ENCODE measurements at places on chromosomes 5 and 9.

DNA sequence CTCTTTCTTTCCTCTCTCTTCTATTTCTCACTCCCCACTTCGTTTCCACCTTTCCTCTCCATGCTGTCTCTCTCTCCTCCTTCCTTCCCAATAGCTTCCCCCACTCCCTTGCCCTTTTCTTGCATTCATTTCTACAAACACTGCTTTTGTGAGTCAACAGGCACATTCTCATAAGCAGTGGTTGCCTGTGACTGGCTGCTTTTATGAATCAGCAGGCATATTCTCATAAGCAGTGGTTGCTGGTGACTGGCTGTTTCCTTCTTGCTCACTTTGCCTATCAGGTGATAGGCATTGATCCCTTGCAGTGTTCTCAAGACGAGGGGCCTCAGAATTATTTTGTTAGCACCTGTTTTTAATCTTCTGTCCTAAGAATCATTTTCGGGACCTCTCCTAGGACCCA, 116.1 kb upstream of the ACTBL2 start:
- DNase-seq = peak; percentile 83

DNA sequence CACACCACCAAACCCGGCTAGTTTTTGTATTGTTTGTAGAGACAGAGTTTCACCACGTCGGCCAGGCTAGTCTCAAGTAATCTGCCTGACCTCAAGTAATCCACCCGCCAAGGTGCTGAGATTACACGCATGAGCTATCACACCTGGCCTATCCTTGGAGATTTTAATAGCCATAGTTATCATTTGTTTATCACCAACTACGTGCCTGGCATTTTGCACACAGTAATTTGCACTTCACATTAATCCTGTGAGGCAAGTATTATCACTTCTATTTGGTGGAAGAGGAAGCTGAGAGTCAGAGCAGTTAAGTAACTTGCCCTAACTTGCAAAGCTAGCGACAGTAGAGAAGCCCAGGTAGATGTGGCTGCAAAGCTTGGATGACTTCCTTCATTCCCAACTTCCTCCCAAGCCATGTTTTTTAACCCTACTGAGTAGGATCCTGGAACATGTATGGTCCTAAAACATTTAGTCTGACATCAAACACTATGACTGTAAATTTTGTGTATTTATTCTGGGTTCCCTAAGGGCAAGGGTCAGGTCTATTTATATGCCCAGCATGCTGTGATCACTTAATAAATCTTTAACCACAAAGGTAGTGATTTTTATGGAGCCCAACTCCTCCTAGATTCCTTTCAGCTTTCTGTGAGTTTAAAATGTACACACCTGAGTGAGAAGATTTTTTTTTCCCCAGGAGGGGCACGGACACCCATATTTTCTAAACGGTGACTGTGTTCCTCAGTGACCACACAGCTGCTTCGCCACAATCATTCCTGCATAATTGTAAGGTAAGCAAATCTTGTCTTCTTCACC, 100.2 kb upstream of the RAI14 start:
- no peak for DNase-seq

- DNase-seq = no peak
Measured at GRCh38 chr5:120852222-120852860, 388.2 kb downstream of the PRR16 start.

DNA sequence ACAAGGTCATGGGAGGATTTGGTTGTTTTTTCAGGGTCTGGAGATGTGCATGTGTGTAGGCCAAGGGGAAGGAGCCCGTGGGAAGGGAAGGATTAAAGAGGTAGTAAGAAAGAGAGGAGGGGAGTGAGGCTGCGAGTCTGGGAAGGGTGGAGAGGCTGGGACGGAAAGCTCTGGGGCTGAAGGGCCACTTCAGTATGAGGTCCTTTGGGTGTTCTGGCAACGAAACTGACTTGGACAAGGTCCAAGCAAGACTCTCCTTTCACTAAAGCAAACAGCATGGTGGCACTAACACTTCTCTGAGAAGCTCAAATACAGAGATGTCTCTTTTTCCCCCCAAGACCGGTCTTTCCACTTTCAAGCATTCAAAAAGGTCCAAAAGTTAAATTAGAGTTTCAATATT, 394.5 kb downstream of the ARHGEF28 start:
- DNase-seq = no peak

DNA sequence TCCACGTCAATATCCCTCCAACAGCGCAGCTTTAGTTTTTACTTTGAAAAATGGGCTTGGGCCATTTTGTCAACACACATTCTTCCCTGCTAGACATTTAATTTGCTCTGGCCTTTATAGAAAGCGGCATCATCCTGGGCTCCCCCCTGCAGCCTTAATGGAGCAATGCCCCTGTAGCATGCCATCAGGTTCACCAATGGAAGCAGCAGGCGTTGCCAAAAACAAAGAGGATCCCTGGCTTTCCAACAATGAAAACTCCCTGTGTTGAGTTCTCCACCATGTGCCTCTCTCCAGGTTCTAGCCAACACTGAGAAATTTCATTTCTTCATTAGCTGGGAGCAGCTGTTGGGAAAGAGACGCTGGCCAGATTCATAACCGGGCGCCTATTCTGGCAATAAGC, 139.5 kb downstream of the ZNF622 start:
- DNase-seq = no peak

GRCh38 chr9:116900543-116900942, 213.4 kb downstream of the TRIM32 start:
- no peak for DNase-seq

GRCh38 chr5:145683431-145683830, 151.7 kb downstream of the PRELID2 start:
- no peak for DNase-seq

- no peak for DNase-seq
Measured at GRCh38 chr5:67173959-67174358, 22.6 kb downstream of the CD180 start.

- no peak for DNase-seq
Measured at GRCh38 chr9:125601961-125602360, 105.0 kb downstream of the MAPKAP1 start.

DNA sequence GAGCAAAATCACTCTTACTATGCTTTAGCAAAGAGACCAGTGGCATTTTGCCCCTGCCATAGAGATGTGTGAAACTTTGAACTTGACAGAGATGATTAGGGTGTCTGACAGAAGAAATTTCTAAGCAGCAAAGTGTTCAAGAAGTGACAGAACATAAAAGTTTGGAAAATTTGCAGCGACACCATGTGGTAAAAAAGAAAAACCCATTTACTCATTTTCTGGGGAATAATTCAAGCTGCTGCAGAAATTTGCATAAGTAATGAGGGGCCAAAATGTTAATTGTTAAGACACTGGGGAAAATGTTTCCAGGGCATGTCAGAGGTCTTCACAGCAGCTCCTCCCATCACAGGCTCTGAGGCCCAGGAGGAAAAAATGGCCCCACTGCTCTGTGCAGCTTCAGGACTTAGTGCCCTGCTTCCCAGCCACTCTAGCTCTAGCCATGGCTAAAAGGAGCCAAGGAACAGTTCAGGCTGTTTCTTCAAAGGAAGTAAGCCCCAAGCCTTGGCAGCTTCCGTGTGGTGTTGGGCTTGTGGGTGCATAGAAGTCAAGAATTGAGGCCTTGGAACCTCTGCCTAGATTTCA, 6.1 kb upstream of the AP3B1 start:
- DNase-seq = no peak

DNA sequence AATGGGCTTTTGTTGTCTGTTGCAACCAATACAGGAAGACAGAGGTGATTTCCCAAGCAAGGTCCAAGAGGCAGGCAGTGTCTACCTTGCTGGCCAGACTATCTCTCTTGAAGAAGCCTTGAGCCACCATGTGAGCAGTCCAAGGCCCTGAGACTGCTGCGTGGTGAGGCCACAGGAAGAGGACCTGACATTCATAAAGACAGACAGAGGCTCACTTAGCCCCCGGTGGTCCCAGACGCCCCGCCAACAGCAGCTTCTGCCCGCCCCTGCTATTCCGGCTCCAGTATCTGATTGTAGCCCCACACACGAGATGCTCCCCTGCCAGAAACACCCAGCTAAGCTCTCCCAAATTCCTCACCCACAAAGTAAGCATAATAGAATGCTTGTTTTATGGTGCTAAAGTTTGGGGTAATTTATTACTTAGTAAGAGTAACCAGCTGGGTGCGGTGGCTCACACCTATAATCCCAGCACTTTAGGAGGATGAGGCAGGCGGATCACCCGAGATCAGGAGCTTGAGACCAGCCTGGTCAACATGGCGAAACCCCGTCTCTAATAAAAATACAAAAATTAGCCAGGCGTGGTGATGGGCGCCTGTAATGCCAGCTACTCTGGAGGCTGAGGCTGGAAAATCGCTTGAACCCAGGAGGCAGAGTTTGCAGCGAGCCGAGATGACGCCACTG, 22.8 kb upstream of the FUBP3 start:
- DNase-seq = no peak

GRCh38 chr5:92460505-92460904, 1077.4 kb upstream of the ARRDC3 start:
- no peak for DNase-seq

DNA sequence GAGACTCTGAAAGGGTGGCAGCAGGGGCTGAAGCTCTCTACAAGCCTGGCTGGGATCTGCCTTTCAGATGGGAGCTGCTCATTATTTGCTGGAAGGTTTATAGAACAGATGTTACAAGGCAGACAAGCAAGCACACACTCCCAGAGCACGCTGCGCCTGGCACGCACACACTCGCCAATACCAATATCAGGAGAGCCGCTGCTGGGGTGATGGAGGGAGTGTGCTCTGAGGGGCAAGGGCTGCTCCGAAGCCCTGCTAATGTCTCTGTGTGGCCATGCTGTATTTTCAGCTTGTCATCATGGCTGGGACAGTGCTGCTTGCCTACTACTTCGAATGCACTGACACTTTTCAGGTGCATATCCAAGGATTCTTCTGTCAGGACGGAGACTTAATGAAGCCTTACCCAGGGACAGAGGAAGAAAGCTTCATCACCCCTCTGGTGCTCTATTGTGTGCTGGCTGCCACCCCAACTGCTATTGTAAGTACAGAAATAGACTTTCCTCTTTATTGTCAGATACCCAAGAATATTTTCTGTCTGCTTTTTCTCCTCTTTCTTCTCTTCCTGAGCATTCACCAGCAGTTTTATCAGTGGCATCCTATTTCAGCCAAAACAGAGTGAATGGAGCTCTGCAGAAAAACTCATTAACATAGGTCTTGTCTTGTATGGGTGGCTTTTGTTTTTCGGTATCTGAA, 115.1 kb downstream of the BAAT start:
- no peak for DNase-seq

- no peak for DNase-seq
Measured at GRCh38 chr9:130858739-130859705, 24.0 kb downstream of the ABL1 start.
